Cardiac septum (tissue), 1 donor: ENCODE measurements at places on chromosomes 5 and 9. TPM values are rescaled to one million over a fixed set of nuclear protein-coding genes. Genes with fewer than 3 reads are reported as not detected.

Gene KCNV2
- not detected for total RNA-seq

Gene AQP7
- total RNA-seq = 80.4 TPM

Gene SNCAIP
- 1.3 TPM for total RNA-seq

Gene PCDHGB6
- 11.9 TPM for total RNA-seq

- DNase-seq = no peak
These were observed 3.6 kb upstream of the UIMC1 start for GRCh38 chr5:177010153-177010552.

DNA sequence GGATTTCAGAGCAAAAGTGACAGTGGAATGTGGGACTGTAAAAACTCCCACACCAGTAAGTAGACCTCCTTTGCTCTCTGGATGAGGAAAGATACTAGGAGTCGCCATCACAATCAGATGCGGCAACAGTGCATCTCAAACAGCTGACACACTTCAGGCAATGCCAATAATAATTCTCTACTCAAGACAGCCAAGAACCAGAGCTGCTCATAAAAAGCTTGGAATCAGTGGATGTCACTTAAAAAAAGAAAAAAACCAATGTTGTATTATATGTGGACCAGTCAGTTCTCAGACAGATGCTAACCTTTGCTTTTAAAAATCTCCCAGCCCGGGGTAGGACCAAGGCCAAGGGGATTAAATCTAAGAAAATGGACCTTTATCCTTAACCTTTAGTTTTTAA lies 185.0 kb downstream of the GNA14 start:
- no peak for DNase-seq

DNA sequence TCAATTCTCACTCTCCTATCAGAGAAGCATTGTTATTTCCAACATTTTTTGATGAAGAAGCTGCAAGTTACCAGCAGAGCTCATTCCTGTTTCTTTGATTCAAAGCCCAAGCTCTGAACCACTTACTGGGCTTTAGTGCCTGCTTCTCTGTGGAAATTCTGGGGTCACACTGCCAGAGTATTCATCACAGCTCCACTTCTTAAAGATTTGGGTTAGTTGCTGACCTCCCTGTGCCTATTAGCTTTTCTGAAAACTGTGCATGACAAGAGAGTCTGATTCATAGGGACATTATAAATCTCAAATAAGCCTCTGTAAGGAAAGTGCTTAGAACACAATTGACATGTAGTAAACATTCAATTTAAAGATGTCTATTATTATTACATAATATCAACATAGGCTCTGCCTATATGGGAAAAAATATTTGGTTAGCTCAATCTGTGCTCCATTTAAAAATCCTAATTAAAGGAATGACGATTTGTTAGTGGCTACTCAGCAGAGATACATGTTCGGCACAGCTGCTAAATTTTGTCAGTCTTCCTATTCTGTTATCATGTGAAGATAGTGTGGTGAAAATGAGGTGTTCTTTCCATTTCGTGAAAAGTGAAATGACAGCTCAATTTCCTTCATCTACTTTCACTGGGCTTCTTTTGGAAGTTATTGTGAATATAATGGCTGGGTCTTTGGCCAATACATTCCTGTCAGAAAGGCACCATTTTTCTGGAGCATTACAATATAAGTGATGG lies 293.0 kb downstream of the KCTD16 start:
- no peak for DNase-seq

Gene PCA3
- total RNA-seq = not detected

GRCh38 chr5:42274913-42275312 lies 148.3 kb upstream of the GHR start:
- no peak for DNase-seq

DNA sequence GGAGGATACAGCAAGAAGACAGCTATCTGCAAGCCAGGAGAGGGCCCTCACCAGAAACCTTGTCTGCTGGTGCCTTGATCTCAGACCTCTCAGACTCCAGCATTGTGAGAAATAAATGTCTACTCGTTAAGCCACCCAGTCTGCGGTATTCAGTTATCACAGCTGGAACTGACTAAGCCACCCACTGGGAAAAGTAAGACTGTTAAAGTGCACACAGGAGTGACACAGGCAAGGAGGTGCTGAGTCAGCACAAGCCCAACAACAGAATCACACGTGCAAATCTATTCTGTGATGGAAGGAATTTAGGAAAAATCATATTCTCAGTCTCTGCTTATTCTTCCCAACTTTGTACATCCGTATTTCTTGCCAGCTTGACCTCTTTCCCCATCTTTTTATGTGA lies 200.0 kb downstream of the NR2F1-AS1 start:
- DNase-seq = no peak

DNA sequence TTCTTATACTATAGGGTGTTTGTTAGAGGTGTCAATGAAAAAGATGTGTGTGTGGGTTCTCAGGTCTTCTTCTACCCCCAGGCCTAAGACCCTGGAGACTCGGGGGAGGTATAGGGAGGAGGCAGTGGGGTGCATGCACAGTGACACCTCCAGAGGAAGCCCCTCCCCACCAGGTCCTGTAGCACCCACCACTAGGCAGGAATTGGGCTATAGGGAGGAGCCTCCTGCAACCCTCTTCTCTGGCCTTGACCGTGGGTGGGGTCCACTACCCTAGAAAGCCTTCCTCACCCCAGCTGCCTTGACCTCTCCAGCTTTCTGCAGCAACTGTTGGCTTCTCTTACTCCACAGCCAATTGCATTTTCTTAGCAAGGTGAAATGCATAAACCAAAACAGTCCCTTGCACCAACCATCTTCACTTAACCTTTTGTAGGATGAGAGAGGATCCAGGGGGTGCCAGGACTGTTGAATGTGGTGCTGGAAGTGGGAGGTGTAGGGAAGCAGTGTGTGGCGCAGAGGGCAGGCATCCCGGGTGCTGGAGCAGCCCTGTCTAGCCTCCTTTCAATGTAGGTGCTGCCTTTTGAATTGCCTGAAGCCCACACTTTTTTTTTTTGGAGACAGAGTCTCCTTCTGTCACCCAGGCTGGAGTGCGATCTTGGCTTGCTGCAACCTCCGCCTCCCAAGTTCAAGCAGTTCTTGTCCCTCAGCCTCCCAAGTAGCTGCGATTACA lies 128.5 kb downstream of the RGS3 start:
- no peak for DNase-seq

DNA sequence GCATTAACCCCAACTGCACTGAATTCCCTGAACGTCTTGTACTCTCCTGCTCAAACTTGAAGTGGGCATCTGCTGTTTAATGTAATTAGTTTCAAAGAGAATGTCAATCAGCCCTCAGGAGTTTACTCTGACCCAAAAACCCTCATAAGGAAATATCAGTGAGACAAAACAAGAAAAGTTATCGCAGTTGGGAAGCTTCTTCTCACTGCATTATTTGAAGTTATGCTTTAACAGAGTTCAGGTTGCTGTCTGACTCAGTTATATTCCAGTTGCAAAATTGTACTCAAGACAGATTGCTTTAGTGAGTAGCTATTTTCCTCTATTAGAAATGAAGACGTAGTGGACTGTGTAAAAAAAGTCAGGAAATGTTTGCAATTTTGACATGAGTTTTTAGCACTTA lies 52.1 kb downstream of the PPIC start:
- no peak for DNase-seq

DNA sequence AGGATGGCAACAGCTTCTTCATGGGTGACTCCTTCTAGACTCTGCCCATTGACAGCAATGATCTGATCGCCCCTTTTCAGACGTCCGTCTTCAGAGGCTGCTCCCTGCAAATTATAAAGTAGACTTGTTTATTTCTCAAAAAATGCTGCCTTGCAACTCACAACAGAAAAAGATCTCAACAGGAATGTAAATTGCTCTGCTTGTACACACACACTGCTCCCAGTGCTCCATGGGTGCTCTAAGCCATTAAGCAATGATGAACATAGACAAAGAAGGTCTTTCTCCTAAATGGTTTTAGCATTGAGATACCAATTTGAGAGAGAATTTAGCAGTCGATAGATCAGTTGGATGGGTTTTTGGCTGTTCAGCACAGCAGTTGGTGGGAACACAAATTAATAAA lies 172.5 kb downstream of the MPDZ start:
- no peak for DNase-seq

GRCh38 chr9:125538092-125538473 lies 168.9 kb downstream of the MAPKAP1 start:
- no peak for DNase-seq

DNA sequence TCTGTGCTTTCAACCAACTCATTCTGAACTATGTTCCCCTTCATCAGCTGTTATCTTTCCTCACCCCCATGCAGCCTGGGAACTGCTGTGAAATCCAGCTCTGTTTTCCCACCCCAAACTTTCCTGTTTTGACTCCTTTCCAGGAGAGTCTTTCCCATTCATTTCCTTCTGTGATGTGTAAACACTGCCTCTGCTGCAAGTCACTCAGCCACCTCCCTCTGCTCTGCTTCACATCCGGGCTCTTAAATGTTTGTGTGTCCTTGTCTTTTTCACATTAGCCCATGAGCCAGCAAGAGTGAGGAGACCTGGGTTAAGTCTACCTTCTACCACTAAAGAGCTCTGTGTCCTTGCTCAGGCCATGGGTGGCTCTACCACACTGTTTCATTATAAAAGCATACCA lies 137.5 kb downstream of the ICE1 start:
- no peak for DNase-seq

DNA sequence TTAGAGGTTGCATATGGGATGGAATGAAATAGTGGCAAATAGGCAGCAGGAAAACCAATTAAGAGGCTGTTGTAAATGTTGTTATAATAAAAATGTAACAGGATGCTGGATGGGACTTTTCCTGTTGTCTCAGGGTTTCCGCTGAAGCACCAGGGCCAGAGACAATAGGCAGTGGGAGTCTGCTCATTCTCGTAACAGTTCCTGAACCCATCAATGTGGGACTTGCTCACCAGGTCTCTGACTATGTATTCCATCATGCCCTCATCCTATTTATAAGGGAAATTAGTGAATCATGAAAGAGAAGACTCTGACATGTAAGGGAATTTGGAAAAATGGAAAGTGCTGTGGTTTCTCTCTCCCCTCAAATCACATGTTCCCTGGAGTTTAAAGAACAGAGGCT lies 23.5 kb upstream of the SSBP2 start:
- no peak for DNase-seq

Gene TAL2
- total RNA-seq = not detected

DNA sequence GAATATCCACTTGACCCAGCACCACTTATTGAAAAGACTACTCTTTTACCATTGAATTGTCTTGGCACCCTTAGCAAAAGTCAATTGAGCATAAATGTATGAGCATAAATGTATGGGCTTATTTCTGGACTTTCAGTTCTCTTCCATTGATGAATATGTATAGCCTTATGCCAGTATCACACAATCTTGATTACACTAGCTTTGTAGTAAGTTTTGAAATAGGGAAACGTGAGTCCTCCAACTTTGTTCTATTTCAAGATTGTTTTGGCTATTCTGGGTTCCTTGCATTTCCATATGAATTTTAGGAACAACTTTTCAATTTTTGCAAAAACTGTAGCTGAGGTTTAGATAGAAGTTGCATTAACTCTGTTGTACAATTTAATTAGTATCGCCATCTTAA lies 601.0 kb downstream of the TLE1 start:
- no peak for DNase-seq

Gene UBTD2
- 11.8 TPM for total RNA-seq

- DNase-seq = no peak
These were observed 10.3 kb downstream of the LYSMD3 start for GRCh38 chr5:90519081-90519480.

- DNase-seq = no peak
These were observed 45.2 kb upstream of the SHOC1 start for GRCh38 chr9:111839987-111840386.

Gene SPINK1
- 1.8 TPM for total RNA-seq

DNA sequence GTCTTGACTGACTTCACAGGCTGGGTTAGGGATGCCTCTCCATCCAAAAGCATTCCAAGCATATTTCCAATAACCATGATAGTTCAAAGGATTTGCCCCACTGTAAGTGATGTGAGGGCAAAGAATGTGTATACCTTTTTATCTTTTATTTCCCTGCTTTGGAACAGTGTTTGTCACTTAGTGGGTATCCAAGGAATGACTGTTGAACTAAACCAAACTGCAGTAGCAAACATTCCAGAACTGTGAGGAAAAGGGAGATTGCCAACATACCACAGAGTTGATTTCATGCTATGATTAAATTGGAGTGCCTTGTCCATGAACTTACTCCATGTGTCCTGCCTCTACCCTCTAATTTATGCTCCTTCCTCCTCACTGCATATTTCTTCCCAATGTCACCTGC lies 400.0 kb downstream of the KIAA0825 start:
- DNase-seq = no peak

Gene DPM2
- total RNA-seq = 14.9 TPM

- DNase-seq = no peak
These were observed 119.8 kb downstream of the TENT4A start for GRCh38 chr5:6832994-6833393.

Gene COL23A1
- total RNA-seq = 16.5 TPM

Gene CMYA5
- 1,204 TPM for total RNA-seq

Gene DNAH5
- total RNA-seq = 0.35 TPM

DNA sequence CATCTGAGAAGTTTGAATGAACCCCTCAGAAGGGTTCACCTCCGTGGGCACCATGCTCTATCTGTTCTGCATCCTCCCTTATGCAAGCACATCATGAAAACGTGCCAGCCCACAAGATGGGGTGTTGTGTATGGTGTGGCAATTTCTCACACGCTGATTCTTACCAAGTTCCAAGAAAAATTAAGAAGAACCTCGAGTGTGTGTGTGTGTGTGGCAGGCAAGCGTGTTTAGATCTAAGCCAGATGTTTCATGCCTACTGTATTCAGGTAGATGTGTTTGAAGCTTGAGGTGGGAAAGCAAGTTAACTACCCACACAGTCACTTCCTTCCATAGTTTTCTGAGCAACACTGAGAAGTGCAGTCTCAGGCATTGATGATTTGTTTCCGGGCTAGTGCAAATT lies 77.7 kb upstream of the GNA14 start:
- DNase-seq = no peak

DNA sequence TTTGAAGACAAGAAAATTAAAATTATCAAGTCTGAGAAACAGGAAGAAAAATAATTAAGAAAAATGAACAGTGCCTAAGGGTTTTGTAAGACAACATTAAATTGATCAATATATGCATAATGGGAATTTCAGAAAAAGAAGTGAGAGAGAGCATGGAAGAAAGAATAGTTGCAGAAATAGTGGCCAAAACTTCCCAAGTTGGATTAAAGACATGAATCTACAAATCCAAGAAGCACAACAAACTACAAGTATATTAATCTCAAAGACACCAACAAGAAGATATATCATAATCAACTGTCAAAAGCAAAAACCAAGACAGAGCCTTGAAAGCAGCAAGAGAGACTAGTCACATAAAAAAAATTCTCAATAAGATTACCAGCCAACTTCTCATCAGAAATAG lies 488.0 kb downstream of the RASEF start:
- no peak for DNase-seq

Gene PCDHGC4
- total RNA-seq = 5.8 TPM

Gene NUP155
- total RNA-seq = 11.5 TPM

- no peak for DNase-seq
These were observed 1148.4 kb downstream of the EFNA5 start for GRCh38 chr5:106522296-106522695.

Gene ANKRD55
- total RNA-seq = not detected

GRCh38 chr5:36253575-36253974 lies 11.8 kb upstream of the NADK2 start:
- DNase-seq = no peak
